Aorta (tissue), 5 donors: ENCODE measurements at places on chromosomes 4 and X. TPM values are rescaled to one million over a fixed set of nuclear protein-coding genes. Genes with fewer than 3 reads are reported as not detected.

- H3K4me1 ChIP-seq: peaks cover 5% of the 10 kb centered on the region
- no peaks in the 10 kb centered on the region for H3K27me3 ChIP-seq
- DNase-seq: peak; percentile 83
- H3K27ac ChIP-seq: no peak overlapping the region
Measured at GRCh38 chrX:154735695-154736393, 15.0 kb downstream of the GAB3 start.

GRCh38 chr4:151038452-151039157, 23.5 kb upstream of the LRBA start:
- H3K36me3 ChIP-seq: no peaks in the 10 kb centered on the region
- no peaks in the 10 kb centered on the region for H3K4me1 ChIP-seq
- DNase-seq: no peak
- no peak overlapping the region for H3K27ac ChIP-seq
- no peak overlapping the region for H3K4me3 ChIP-seq

DNA sequence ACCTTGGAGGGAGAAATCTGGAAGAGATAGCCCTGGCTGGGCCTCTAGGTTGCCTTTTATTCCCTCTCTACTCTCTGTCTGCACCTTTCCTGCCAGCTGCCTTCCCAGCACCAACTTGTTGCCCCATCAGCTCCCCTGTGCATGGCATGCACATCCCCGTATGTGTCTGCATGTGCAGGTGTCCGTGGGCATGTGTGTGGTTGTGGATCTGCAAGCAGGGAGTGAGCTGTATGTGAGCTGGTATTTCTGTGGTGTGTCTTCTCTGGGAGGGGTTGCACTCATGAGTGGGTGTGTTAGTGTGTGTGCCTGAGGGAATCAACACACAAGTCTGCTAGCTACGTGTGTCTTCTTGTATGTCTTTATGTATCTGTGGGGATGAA, 9.9 kb downstream of the L1CAM start:
- H3K27ac ChIP-seq: no peak overlapping the region
- H3K4me1 ChIP-seq: no peaks in the 10 kb centered on the region
- H3K27me3 ChIP-seq: no peaks in the 10 kb centered on the region
- DNase-seq: no peak

GRCh38 chr4:34422472-34423175, 1821.7 kb downstream of the ARAP2 start:
- no peak for DNase-seq
- no peak overlapping the region for H3K4me3 ChIP-seq
- no peaks in the 10 kb centered on the region for H3K27me3 ChIP-seq
- H3K36me3 ChIP-seq: no peaks in the 10 kb centered on the region

DNA sequence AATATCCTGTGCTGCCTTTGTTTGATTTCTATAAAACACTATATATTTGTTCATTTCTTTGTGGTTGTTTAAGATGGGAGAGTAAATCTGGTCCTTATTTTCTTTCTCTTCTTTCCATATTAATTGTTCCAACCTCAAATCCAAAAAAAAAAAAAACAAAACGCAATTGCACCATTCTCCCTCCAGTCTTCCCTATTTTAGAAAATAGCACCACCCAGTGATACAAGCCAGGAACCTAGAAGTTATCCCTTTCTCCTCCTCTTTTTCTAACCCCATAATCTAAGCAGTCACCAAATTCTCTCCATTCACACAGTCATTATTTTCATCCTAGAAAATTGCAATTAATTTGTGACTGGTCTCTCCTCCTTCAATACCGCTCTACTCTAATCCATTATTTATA, 107.8 kb downstream of the GABRA3 start:
- no peaks in the 10 kb centered on the region for H3K4me1 ChIP-seq
- H3K36me3 ChIP-seq: no peaks in the 10 kb centered on the region
- DNase-seq: no peak
- no peaks in the 10 kb centered on the region for H3K27me3 ChIP-seq

ADH1B gene
- 502 TPM for total RNA-seq

ADH7 gene
- total RNA-seq: not detected

GPRASP1 gene
- 19.9 TPM for total RNA-seq

MTM1 gene
- 13.6 TPM for total RNA-seq

CYP4V2 gene
- 26.4 TPM for total RNA-seq
